ENCODE measurements at places on chromosomes 12 and 14.

GRCh38 chr14:78959674-78960264 lies 789.6 kb downstream of the NRXN3 start:
- DNase-seq: peak; percentile 87

DNA sequence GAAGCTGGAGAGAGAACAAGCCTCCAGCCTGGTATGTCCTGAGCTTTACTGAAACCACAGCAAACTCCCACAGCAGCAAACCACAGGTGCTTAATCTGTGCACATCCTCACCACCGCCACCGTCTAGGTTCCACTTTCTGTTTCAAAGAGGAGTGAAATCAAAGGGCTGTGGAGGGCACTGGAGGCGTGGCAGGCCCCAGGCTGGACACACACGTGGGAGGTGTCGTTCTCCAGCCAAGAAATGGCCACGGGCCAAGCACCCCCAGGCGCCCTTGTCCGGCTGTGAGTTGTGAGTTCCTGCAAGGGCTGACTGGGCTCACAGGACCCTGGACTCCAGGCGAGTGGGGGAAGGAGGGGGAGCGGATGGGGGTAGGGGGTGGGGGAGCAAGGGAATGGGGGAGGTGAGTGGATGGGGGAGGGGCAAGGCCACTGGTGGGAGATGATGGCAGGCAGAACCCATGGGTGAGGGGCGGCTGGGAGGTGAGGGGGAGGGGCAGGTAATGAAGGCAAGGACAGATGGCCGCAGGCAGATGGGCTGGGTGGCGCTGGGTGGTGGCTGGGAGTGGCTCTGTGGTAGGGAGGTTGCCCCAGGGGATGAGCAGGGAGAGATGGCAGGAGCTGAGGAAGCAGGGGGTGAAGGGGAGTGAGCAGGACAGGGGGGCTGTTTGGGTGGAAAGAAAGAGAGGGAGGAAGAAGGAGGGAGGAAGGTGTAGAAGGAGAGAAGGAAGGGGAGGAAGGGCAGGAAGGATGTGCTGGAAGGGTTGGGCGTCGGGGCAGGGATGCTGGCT lies 86.7 kb downstream of the NCOR2 start:
- DNase-seq: no peak

GRCh38 chr14:54664961-54665360 lies 98.0 kb downstream of the SAMD4A start:
- DNase-seq: no peak

DNA sequence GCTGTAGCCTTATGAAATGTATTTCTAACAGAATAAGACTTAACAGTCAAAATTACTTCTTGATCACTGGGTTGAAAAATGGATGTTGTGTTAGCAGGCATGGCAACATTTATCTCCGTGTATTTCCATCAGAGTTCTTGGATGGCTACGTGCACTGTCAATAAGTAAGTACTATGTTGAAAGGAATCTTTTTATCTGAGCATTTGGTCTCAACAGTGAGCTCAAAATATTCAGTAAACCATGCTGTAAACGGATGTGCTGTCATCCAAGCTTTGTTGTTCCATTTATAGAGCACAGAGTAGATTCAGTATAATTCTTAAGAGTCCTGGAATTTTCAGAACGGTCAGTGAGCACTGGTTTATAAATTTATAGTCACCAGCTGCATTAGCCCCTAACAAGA lies 15.5 kb downstream of the SCAF11 start:
- DNase-seq: no peak

DNA sequence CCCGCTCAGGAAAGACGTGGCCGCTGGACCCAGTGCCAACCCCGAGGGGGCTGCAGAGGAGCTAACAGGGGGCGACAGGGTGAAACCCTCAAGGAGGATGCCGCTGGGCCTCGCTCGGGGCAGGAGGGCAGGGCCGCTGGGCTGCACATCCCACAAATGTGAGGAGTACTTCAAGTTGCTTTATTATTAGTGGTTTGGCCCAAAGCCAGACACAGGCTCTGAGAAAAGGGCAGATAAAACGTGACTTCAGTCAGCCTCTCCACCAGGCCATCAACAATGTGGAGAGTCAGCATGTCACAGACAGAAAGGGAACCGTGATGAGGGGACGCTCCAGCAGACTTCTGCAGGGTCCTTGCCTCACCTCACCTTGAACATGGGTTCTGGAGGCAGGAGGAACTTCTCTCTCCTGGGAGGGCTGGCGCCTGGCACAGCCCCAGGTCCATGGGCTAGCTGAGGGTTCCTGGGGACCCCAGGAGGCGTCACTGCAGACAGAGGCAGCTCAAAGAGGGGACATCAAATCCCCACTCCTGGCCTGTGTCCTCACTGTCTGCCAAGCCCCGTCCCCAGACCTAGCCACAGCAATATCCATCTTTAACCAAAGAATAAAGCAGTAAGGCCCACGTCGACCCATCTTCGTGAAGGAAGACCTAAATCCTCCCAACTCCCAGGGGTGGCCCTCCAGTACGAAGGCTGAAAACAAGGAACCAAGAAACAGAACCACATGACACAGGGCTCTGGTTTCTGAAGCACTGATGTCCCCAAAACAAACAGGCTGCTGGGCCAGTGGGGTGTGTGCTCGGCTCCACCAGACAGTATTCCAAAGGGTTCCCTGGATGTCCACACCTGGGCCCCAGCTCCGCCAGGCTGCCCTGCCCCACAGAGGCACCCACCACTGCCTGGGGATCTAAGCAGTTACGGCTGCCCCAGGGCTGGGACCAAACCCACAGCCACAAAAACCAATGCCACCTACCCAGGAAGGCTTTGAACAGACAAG lies 35.1 kb downstream of the CCDC85C start:
- DNase-seq: peak; percentile 48

DNA sequence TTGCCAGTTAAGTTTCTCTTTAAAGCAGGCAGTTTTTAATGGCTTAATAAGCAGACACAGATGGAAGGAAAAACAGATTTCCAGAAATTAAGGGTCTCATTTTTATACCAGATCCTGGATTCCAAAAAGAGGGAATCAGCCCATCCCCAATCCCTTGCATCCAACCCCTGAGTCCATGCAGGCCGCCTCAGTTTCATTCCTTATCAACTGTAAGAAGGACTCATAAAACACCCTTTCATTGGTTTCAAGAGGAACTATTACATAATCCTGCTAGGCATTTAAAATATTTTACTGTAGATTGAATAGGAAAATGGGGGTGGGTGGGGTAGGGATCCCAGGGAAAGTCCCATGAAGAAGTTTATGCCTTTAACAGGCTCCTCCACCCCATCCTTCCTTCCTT lies 9.4 kb downstream of the CCDC184 start:
- no peak for DNase-seq

DNA sequence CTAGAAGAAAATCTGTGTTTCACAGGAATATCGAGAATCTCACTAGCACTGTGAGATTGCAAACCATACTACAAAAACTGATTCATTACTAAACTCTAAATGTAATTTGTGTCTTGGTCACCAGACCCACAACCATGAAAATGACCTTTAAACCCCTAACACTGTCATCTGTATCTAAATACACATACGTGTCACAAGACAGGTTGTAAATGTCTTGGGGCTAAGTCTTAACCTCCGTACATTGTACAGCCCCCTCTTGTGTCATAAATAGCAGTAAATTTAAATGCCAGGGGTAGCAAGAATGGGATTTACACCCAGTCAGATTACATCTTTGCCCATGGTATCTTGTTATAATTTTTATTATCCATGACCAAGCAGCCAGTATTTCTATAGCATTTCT lies 117.3 kb downstream of the GPR135 start:
- DNase-seq: no peak

DNA sequence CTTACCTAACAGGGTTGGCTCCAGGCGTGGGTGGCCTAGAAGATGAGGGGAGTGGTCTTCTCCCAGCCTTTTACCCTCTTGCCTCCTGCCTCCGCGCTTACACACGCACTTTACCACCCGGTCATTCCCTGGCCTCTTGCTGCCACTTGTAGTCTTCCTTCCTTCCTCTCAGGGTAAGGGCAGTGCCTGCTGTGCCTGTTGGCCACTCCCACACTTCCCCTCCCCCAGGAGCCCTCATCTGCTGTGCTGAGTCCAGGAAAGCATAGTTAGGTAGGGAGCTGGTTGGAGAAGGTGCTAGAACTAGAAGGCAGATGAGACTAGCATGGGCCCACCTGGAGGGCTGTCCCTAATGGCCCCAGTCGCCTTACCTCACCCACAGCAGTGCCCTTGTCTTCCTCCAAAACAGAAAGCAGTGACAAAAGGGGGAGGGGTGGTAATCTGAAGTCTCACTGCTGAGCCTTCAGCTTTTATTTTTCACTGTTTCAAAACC lies 54.3 kb upstream of the SRSF5 start:
- peak; percentile 85 for DNase-seq

GRCh38 chr14:96192975-96193805 lies 11.4 kb upstream of the BDKRB2 start:
- DNase-seq: no peak

- DNase-seq: no peak
Measured at GRCh38 chr12:96223411-96224218, 29.4 kb downstream of the ELK3 start.

- no peak for DNase-seq
Measured at GRCh38 chr14:71408362-71409030, 501.2 kb downstream of the PCNX1 start.

All from lower leg skin (tissue), 4 donors.